ENCODE measurements at places on chromosomes 4 and X.
A peak's percentile ranks its signal among the peaks of the same experiment; 100 is the strongest.

- no peak for DNase-seq
Measured at GRCh38 chr4:168319486-168320019, 1.0 kb upstream of the DDX60 start.

- DNase-seq: no peak
Measured at GRCh38 chrX:68461093-68461492, 27.8 kb upstream of the OPHN1 start.

GRCh38 chrX:16712548-16713155 is at the start of gene CTPS2:
Gene CTPS2, minus strand, starts transcription at chrX:16712669. Its CDS starts 9,767 bp downstream, at chrX:16702902.
- DNase-seq: peak; percentile 29

DNA sequence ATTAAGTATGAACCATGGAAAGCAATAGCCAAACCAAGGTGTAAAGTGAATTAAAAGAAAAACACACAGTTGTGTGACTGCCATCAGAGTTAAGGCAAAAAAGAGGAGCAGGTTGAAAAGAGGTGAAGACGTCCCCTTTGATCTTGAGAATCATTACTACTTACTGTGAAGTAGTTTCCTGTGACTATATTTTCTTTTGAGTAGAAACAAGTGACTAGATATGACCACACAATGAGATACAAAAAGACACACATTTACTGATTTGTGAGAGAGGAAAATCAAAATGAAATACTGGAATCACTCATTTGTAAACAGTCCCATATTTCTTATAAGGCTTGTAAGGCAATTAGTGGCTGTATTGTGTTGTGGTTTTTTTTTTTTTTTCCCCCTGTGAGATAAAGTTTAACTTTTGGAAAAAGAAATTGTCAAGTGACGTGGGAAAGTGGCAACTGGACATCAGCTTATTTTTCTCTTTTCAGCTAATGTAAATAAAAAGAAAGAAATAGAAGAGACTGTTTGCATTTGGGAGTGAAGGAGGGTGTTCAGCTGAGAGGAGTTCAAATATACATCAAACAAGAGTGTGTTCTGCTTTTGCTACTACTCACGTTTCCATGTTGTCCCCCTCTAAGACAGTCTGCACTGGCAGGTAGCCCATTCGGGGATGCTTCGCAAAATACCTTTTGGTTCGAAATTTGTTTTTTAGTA is 106.4 kb upstream of the FTHL17 start:
- no peak for DNase-seq

DNA sequence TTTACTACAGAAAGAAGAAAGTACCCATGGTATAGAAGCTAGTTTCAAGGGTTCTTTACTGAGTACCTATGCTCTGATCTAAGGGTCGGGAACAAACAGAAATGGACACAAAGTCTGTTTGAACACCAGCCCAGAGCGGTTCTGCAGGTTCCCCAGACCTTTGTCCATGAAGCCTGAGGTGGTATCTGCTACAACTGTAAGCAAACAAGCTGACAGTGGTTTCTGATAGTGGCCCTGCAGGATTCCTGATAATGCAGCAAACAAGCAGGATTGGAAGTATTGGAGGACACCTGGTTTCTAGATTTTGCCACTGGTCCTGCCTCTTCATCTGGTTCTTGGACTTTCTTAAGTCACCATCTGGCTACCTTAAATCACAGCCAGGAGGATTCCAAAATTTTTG is 23.7 kb downstream of the SMPX start:
- DNase-seq: no peak

DNA sequence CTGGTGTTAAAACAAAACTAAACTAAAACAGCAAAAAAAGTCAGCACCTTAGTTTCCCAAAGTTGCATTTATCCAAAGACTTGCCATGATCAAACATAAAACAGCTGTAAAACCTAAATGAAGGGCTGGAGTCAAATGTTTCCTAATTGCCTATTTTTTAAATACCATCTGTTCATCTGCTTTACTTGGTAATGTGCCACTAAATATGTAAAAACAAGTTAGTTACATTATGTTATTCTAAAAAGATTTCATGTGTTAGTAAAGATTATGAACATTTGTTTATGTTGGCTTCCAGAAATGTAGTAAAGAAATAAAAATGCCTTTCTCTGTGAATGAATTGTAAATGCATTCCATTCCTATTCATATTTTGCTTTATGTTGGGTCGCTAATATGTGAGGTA is 977.8 kb downstream of the FSTL5 start:
- no peak for DNase-seq

- no peak for DNase-seq
Measured at GRCh38 chr4:105543881-105544280, 8.5 kb upstream of the ARHGEF38 start.

DNA sequence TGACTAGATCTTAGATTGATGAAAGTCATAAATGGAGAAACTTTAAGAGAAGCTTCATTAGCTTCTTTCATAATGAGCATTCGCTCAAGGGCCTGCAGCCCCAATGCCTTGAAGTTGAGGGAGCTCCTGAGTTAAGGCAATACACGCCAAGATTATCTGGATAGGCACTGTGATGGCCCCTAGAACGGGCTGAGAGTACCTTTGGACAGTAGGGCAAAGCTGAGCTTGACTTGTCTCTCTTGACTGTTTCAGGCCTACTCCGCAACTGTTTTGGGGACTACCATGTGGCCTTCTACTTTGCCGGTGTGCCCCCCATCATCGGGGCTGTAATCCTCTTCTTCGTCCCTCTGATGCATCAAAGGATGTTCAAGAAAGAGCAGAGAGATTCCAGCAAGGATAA is 83.3 kb downstream of the RLIM start:
- no peak for DNase-seq

All from stromal cell of bone marrow (primary cell).